ENCODE measurements at places on chromosomes 3 and 15.

- no peak for DNase-seq
These were observed 130.8 kb downstream of the LSAMP start for GRCh38 chr3:116314476-116314875.

DNA sequence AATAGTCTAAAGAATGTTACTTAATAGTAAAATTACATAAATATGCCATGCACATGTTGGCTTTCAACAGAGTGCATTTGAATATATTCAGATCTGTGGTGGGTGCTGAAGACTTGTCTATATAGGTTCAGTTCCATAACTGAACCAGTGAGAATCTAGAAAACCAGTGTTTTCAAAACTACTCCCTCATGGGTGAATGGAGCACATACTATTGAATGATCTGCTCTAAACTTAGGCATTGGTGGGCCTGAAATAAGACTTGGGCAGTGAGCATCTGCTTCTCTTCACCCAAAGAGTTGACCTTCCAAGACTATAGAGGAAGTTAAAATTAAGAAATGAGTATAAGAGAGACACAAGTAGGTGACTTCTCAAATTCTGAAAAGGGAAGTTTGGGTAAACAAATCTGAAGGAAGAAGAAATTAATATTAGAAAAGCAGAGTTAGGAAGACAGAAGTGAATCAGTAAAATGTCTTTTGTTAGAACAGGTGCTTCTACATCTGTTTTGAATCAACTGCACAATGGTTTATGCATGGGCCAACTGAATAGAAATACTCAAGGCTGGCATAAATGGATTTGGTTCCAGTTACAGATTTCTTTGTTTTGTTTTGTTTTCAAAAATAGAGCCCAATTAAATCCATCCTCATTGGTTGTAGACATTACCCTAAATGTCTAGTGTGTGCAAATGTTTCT lies 19.3 kb downstream of the ALCAM start:
- no peak for DNase-seq

DNA sequence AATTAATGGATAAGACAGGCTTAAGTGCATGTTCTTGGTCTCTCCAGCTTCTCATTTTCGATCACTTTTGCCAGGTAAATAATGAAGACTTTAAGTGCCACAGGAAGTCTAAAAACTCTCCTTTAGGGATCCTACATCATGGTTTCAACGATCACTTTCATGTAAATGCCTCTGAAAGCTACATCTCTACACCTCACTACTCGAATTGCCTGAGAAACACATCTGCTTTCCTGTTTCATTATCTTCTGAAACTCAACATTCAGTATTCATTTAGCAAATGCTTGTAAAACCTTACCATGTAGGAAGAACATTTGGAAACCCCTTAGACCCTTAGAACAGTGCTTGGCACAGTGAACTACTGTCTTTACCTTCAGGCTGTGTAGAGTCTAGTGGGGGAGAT lies 16.2 kb downstream of the THAP10 start:
- no peak for DNase-seq

DNA sequence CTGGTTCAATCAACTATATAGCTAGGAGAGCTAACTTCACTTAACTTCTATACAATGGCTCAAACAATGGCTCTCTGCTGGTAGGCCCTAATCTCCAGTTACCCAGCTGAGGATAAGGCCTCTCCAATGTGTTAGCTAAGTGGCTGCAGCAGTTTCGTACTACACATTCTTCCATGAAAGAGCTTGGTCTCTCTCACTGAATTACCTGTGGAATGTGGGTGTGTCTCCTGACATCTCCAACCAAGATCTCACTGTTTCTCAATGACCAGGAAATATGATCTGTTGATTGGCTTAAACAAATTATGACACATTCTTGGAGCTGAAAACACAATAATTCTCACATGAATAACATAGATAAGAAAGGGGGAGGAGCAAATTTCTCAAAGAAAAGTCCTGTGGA lies 169.8 kb upstream of the ROBO1 start:
- DNase-seq = no peak

- DNase-seq = no peak
These were observed 402.3 kb upstream of the TGFBR2 start for GRCh38 chr3:30204126-30204525.

GRCh38 chr3:166472015-166472414 lies 634.8 kb upstream of the BCHE start:
- no peak for DNase-seq

Data from CD4-positive, alpha-beta T cell treated with Interleukin-17A for 1 hour (primary cell).